ENCODE measurements at places on chromosomes 2 and 18.

GRCh38 chr18:36856815-36857214, 27.9 kb downstream of the KIAA1328 start:
- DNase-seq = no peak

DNA sequence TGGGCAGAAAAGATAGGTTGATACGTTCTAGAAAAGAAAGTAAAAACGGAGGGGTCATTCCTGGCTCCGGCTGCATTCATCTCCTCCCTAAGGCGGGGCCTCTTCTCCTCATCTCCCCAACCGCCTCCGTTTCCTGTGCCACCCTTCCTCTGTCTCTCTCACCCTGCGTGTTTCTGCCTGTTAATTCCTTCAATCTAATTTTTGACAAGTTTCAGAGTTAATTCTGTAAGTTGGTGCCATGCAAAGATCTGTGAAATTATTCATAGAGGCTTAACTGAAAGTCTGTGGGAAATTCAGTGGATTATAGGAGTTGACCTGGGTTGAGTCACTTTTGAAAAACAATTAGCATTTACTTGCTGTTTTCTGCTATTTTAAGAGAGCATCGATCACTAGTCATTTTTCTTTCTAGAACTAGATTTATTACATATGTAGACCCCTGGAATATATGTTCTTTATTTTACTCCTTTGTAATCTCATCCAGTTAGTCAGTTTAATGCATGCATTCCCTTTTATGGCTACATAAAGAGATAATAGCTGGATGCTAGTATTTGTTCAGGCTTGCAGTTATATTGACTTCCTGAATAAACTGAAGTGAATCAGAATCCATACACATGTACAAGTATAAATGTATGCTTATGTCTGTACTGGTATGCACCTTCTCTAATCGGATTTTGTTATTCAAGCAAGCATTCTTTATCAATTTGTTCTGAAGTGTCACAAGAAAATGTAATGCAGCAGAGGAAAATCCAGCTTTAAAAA, 91.1 kb downstream of the EML6 start:
- DNase-seq = no peak

DNA sequence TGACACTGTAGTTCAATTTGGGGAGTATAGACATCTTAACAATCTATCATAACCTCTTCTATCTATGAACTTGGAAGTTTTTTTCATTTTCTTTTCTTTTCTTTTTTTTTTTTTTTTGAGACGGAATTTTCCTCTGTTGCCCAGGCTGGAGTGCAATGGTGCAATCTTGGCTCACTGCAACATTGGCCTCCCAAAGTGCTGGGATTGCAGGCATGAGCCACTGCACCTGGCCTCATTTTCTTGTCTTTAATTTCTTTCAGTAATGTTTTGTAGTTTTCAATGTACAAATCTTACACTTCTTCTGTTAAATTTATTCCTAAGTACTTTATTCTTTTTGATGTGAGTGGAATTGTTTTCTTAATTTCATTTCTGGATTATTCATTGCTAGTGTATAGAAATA, 14.6 kb downstream of the ASAP2 start:
- no peak for DNase-seq

DNA sequence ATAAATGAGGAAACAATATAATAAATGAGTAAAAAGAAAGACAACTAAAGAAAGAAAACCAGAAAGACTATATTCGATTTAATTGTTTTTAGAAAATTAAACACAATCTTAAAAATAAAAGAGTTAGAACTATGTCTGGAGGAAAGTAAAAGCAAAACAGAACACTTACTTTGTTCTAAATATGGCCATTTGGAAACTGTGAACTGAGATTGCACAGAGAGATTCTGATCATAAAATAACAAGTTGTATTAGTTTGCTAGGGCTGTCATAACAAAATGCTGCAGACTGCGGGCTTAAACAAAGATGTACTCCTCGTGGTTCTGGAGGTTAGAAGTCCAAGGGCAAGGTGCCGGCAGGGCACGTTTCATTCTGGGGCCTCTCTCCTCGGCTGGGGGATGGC, 128.1 kb upstream of the AQP4 start:
- DNase-seq = no peak

- no peak for DNase-seq
These were observed 76.3 kb upstream of the GALNT5 start for GRCh38 chr2:157181234-157181633.

- DNase-seq = no peak
These were observed 156.8 kb downstream of the CYP26B1 start for GRCh38 chr2:71990826-71991225.

- DNase-seq = no peak
These were observed 8.9 kb upstream of the RPRM start for GRCh38 chr2:153487448-153487847.

- no peak for DNase-seq
These were observed 744.6 kb upstream of the POU3F3 start for GRCh38 chr2:104109356-104109755.

DNA sequence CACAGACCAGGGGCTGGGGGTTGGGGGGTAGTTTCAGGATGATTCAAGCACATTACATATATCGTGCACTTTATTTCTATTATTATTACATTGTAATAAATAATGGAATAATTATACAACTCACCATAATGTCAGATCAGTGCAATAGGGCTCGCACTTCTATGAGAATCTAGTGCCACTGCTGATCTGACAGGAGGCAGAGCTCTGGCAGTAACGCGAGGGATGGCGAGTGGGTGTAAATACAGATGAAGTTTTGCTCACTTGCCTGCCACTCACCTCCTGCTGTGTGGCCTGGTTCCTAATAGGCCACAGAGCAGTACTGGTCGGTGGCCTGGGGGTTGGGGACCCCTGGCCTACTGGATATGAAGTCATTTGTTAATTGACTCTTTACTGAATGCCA, 190.5 kb downstream of the CLIP4 start:
- DNase-seq = no peak

- DNase-seq = no peak
These were observed 249.9 kb downstream of the DYSF start for GRCh38 chr2:71702971-71703898.

- DNase-seq = no peak
These were observed at the start of gene SLC40A1 for GRCh38 chr2:189580658-189581353. Gene SLC40A1, minus strand, starts transcription at chr2:189580786. Its CDS starts 326 bp downstream, at chr2:189580460.

DNA sequence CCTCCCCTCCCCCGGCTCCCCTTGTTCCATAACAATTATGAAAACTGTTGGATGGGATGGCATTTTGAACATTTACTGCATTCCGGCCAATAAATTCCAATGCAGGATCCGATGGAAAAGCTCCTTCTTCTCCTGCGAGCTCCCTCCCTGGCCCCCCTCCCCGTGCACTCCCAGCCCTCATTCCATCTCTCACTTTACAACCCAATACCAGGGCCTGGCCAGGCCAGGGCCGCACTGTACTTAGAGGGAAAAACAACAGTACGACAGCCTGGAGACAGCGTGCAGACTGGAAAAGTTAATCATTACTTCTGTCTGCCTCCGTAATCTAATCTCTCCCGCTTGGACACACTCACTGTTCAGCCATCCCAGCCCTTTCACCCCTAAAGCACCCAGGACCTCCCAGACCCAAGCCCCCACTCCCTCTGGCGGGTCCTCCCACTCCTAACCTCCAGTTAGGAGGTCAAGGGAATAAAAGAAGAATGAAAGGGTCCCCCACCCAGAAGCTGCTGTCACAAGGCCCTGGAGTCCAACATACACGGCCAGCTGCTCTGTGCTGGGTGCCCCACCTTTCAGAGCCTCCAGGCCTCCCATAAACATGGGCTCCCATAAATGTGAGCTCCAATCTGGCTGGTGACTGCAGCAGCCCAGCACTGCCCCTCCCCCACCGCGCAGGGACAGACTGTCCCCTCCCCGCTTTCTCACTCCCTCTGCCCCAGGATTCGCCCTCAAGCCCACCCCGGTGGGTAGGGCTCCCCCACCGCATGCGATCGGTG, 20.6 kb downstream of the SMAD7 start:
- DNase-seq = no peak

DNA sequence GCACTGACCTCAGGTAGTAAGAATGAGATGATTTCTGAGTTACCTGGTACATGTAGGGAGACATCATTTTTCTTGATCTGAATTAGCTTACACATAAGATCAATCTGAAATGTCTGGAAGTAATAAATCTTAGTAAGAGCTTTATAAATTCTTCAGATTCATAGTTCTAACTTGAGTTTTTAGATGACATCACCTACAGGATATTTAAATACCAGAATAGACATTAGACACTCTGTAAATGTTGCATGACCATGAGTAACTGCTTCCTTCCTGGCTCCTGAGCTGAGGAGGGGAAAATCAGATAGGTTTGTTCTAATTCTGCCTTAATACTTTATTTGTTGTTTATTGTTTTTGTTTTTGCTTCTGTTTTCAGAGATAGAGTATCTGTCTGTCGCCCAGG, 181.8 kb downstream of the PHLPP1 start:
- no peak for DNase-seq

- DNase-seq = no peak
These were observed 138.7 kb downstream of the RNF152 start for GRCh38 chr18:61754039-61754583.

GRCh38 chr2:221263573-221263972, 308.5 kb downstream of the EPHA4 start:
- DNase-seq = no peak

- no peak for DNase-seq
These were observed 101.6 kb downstream of the LBH start for GRCh38 chr2:30332791-30333453.

- DNase-seq = peak; percentile 47
These were observed 709 bp downstream of the UGP2 start for GRCh38 chr2:63842149-63843061.

DNA sequence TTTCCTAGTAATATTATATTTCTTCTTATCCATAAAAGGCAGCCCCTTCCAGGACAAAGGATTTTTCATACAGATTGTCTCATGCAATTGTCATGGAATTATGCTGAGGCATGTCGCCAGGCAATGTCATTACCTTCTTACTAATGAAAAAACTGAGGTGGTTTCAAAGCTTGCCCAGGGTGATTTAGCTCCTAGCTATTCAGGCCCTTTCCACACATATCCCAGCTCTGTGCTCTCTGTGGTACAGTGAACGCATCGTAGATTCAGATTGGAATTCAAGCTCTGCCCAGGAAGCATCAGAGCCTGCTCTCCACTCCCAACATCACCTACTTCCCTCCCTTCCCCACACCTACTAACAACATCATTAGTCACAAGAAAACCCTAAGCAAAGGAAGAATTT, 60.1 kb downstream of the ATP8B1 start:
- DNase-seq = peak; percentile 30

GRCh38 chr18:62258093-62258492, 67.0 kb upstream of the TNFRSF11A start:
- DNase-seq = no peak

- no peak for DNase-seq
These were observed 210.7 kb downstream of the KLHL29 start for GRCh38 chr2:23595601-23596251.

- DNase-seq = no peak
These were observed 37.1 kb downstream of the FBLN7 start for GRCh38 chr2:112175333-112175732.

DNA sequence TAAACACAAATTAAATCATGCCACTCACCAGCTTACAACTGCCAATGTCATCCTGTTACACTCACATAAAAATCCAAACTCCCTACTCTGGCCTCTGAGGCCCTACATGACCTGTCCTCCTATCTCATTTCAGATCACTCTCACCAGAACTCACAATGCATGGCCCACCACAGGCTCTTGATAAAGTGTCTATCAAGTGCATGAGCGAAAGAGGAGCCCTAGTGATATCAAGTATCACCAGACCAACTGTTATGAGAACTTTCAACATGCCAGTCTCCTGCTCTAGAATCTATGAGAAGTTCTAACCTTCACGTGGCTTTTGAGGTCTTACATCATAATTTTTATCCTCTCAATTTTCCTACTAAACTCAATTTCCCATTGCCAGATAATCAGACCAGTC, 76.4 kb upstream of the CD226 start:
- DNase-seq = no peak

GRCh38 chr2:237223201-237223861, 137.6 kb downstream of the COPS8 start:
- peak; percentile 95 for DNase-seq

GRCh38 chr2:137964859-137965459, 686 bp downstream of the HNMT start:
- DNase-seq = no peak

GRCh38 chr2:121501031-121501430, 29.6 kb upstream of the RNU4ATAC start:
- DNase-seq = no peak

DNA sequence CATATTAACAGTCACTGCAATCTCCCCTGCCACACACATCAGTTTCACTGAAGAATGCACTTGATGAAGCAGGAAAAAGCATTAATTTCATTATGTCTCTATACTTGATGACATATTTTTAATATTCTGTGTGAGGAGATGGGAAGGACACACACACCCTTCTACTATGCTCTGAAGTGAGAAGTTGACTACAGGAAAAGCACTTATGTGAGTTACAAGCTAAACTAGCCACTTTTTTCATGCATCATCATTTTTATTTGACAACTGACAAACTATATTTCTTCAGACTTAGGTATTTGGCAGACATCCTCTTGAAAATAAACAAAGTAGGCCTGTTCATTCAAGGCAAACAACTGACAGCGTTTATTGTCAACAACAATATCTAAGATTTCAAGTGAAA, 150.4 kb upstream of the ID2 start:
- no peak for DNase-seq

DNA sequence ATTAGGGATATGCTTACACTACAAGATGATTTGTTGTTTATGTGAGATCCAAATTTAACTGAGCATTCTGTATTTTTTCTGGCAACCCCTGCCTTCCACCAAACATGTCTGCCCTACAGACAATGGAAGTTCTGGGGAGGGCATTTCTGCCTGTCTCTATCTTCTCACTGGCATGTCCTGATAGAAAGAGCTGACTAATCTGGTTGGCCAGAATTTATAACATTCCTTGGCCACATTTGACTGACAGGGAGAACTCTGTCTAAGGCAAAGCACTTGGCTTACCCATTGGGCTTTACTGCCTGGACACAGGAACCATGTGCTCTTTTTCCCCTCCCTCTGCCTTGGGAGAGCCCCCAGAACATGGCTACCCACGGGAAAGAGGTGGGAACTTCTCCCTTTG, 70.6 kb upstream of the TMEM178A start:
- DNase-seq = no peak

DNA sequence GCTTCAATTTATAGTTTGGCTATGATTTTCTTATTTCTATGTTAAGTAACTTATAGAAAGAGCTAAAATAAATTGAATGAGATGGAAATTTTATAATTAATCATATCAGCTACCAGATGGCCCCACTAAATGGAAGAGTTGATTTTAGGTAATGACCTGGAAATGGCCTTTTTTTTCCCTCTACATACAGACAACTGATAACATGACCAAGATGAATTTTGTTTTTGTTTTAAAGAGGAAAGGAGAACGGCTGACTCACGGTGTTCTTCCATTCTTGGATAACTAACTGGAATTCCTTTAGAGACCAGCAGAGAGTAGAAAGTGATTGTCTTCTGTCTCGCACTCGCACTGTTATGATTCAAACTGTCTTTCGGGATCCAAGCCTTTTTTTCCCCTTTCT, 91.0 kb downstream of the TMEM185B start:
- no peak for DNase-seq

- no peak for DNase-seq
These were observed 31.8 kb upstream of the CCL20 start for GRCh38 chr2:227781841-227782240.

- no peak for DNase-seq
These were observed 65.4 kb downstream of the TACR1 start for GRCh38 chr2:75133621-75134570.

Data from AG04450 (cell line).